Stomach (tissue), 19 donors: ENCODE measurements at places on chromosomes 1 and 21. TPM values are rescaled to one million over a fixed set of nuclear protein-coding genes. Genes with fewer than 3 reads are reported as not detected.

- H3K4me1 ChIP-seq: no peaks in the 10 kb centered on the region
- H3K27ac ChIP-seq: no peak overlapping the region
- no peaks in the 10 kb centered on the region for H3K36me3 ChIP-seq
- no peak for DNase-seq
- H3K27me3 ChIP-seq: no peaks in the 10 kb centered on the region
- H3K4me3 ChIP-seq: no peak overlapping the region
Observed at GRCh38 chr1:118773656-118774055, 214.5 kb downstream of the TBX15 start.

- H3K27me3 ChIP-seq: peaks cover 45% of the 10 kb centered on the region
- peaks cover 9% of the 10 kb centered on the region for H3K4me1 ChIP-seq
- no peak overlapping the region for H3K27ac ChIP-seq
- H3K36me3 ChIP-seq: no peaks in the 10 kb centered on the region
Observed at GRCh38 chr21:33036430-33037162, 10.9 kb downstream of the OLIG2 start.

The VSIG8 gene
- polyA plus RNA-seq: not detected

GRCh38 chr1:225652729-225653462 lies at the start of gene ENAH:
Gene ENAH, minus strand, starts transcription at chr1:225653123. Its CDS starts 433 bp downstream, at chr1:225652690.
- no peaks in the 10 kb centered on the region for H3K36me3 ChIP-seq
- peak within 1 kb of the TSS; percentile 96 for H3K4me3 ChIP-seq
- peaks cover 34% of the 10 kb centered on the region for H3K4me1 ChIP-seq
- peak; percentile 96 for DNase-seq

- no peaks in the 10 kb centered on the region for H3K27me3 ChIP-seq
- no peak overlapping the region for H3K27ac ChIP-seq
- no peak for DNase-seq
- no peaks in the 10 kb centered on the region for H3K4me1 ChIP-seq
Observed at GRCh38 chr21:14120091-14120734, 90.5 kb downstream of the LIPI start.

DNA sequence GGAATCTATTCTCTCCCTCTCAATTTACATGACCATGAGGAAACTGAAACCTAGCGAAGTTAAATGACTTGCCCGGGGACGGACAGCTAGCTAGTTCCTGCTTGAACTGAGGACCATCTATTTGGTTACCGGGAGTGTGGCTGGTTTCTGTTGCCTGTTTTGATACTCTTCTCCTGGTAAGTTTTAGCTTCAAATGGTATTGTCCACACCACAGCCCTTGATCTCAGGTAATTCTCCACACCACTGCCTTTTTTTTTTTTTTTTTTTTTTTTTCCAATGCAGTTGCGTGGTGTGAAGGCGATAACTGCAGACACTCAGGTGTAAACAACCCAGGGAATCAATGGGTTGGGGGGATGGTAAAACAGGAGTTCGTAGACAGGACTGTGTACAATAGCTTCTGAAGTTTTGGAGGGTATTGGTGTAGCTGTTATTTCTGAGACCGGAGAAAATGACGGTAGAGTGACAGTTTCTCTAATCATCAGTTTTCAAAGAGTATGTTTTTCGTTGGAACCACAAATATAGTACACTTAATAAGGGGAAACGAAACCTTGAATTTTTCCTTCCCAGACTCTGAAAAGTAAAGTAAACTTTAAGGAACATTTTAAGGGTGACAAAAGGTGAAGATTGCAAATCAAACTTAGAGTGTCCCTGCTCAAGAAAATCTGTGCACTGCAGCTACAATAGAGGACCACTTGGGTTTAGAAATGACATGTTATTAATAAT lies 125.3 kb upstream of the CACYBP start:
- H3K36me3 ChIP-seq: no peaks in the 10 kb centered on the region
- H3K27me3 ChIP-seq: no peaks in the 10 kb centered on the region
- peak overlapping the region; percentile 29 for H3K4me3 ChIP-seq

DNA sequence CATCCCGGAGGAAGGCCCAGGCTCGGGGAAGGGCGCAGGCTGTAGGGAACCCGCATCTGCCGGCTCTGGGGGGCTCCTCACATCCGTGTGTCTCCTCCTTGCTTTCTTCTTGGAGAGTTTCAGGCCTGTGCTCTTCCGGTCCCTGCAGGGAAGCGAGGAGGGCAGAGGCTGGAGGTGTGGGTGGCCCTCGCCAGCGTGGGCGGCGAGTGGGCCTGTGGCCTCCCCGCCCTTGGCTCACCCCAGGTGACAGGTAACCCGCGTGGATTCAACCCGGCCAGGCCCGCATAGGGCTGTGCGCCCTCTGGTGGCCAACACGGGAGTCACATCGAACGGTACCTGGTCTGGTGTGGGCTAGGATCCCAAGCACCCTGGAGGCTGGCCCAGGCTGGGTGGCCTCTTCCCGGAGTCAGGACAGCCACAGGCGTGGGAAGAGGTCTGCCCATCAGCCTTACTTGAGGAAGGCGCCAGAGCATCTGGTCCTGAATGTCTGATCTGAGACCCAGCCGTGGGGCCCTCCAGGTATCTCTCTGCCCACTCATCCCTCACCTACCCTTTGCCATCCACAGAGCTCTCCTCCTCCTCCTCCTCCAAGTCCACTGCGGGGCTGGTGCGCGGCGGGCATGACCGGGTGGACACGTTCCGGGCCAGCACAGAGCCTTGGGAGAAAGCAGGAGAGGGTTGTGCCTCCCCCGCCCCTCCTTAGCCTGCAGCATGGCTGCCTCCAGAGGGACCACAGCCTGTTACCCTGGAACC lies 9.6 kb upstream of the TNFRSF25 start:
- H3K4me1 ChIP-seq: no peaks in the 10 kb centered on the region
- H3K4me3 ChIP-seq: no peak overlapping the region
- no peaks in the 10 kb centered on the region for H3K27me3 ChIP-seq
- no peak overlapping the region for H3K27ac ChIP-seq
- no peaks in the 10 kb centered on the region for H3K36me3 ChIP-seq

DNA sequence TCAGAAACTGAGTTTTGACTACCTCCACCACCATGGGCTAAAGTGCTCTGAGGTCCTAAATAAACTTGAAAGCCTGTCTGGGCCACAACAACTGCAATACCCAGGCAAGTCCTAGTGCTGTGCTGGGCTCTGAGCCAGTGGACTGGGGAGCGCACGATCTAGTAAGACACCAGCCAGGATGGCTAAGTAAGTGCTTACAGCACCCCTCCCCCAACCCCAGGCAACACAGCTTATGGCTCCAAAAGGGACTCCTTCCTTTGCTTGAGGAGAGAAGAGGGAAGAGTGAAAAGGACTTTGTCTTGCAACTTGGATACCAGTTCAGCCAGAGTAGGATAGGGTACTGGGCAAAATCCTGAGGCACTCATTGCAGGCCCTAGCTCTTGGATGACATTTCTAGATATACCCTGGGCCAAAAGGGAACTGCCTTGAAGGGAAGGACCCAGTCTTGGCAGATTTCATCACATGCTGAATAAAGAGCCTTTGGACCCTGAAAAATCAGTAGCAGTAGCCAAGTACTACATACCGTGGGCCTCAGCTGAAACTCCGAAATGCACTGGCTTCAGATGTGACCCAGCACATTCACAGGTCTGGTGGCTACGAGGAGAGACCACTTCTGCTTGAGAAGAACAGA lies 1.6 kb downstream of the C1orf105 start:
- no peak overlapping the region for H3K27ac ChIP-seq
- H3K36me3 ChIP-seq: no peaks in the 10 kb centered on the region
- H3K4me1 ChIP-seq: no peaks in the 10 kb centered on the region
- no peaks in the 10 kb centered on the region for H3K27me3 ChIP-seq
- H3K4me3 ChIP-seq: no peak overlapping the region

The APCS gene
- polyA plus RNA-seq: not detected

The C1orf167 gene
- not detected for polyA plus RNA-seq

- no peaks in the 10 kb centered on the region for H3K27me3 ChIP-seq
- no peak for DNase-seq
- H3K36me3 ChIP-seq: no peaks in the 10 kb centered on the region
- H3K4me1 ChIP-seq: no peaks in the 10 kb centered on the region
- no peak overlapping the region for H3K4me3 ChIP-seq
- no peak overlapping the region for H3K27ac ChIP-seq
Observed at GRCh38 chr1:69711190-69711930, 143.6 kb downstream of the LRRC7 start.

DNA sequence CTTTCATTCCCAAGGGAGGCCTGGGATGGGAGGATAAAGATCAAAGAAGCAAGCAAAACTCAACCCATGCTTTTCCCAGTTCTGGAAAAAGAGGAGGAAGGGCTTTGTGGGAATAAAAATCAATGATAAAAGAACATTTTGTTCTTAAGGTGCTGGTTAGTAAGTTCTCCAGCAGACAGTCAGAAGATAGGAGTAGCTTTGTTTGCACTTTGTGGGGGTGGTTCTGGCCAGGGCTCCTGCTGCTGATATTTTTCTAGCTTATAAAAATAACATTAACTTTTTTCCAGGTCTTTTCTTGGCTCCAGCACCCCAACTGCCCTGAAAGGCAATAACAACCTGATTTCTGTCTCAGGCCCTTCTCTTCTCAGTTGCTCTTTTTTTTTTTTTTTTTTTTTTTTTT lies 220.0 kb downstream of the FGGY start:
- DNase-seq: no peak
- no peak overlapping the region for H3K4me3 ChIP-seq
- no peak overlapping the region for H3K27ac ChIP-seq
- H3K4me1 ChIP-seq: peaks cover 6% of the 10 kb centered on the region
- no peaks in the 10 kb centered on the region for H3K36me3 ChIP-seq

- H3K4me1 ChIP-seq: peaks cover 48% of the 10 kb centered on the region
- DNase-seq: no peak
- H3K4me3 ChIP-seq: no peak overlapping the region
- no peaks in the 10 kb centered on the region for H3K36me3 ChIP-seq
Observed at GRCh38 chr21:43341378-43342161, 85.4 kb downstream of the SIK1 start.

The TOMM40L gene
- polyA plus RNA-seq: 9.8 TPM

- H3K4me1 ChIP-seq: no peaks in the 10 kb centered on the region
- H3K27ac ChIP-seq: no peak overlapping the region
- no peak overlapping the region for H3K4me3 ChIP-seq
- no peak for DNase-seq
- H3K27me3 ChIP-seq: no peaks in the 10 kb centered on the region
Observed at GRCh38 chr1:219460896-219461815, 151.7 kb downstream of the ZC3H11B start.
